Fibroblast of upper back skin (primary cell): ENCODE measurements at places on chromosomes 4 and X.
A peak's percentile ranks its signal among the peaks of the same experiment; 100 is the strongest.

DNA sequence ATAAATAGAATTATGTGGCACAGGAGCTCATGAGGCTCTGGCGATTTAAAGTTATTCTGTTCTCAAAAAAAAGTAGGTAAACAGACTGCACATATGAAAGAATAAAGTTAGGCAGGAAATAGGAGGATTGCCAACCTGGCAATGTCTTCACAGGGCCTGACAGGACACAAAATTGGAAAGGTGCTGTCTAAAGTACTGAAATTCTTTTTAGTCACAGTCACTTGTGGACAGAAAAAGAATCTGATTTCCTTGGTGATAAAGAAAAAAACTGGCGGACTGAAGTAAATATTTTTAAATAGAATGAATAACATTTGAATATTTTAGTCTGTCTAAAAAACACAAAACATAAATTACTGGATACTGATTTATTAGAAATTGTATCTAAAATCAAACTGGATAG, 124.4 kb downstream of the VEGFC start:
- no peak for DNase-seq

DNA sequence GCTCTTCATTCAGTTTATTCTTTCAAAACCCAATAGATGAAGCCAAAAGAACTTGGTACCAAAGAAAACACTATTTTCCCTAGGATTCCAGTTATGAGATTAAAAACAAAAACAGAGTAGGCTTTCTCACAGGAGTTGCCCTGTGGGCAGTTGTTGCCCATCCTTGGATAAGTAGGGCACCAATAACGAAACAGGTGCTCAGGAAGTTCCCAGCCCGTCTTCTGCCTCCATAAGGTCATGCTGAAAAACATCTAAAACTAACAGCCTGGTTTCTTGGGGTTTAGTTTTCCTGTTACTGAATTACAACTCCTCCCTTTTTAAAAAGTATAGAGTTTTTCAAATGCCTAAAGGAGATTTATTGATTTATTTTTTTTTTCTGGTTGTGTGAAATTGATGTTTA, 14.7 kb downstream of the TSPAN5 start:
- no peak for DNase-seq

GRCh38 chr4:81922313-81922712, 450.6 kb upstream of the RASGEF1B start:
- no peak for DNase-seq

- no peak for DNase-seq
Measured at GRCh38 chrX:134737721-134738369, 79.6 kb upstream of the PLAC1 start.

DNA sequence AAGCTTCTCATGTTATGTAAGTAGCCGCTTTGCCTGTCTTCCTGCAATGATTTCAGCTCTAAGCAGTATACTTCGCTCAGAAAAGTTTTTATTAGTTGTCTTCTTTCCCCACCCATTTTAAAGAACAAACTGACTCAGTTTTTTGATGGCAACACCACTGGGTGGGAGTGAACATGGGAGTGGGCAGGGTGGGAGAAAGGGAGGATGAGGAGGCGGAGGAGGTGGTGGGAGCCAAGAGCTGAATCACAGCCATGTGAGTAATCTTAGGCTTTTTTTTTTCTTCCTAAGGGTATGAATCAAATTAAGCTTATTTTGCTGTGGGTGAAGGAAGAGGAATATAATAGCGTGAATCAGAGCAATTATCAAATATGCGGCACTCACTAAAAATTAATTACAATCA, 574.3 kb upstream of the DIPK2B start:
- peak; percentile 76 for DNase-seq

DNA sequence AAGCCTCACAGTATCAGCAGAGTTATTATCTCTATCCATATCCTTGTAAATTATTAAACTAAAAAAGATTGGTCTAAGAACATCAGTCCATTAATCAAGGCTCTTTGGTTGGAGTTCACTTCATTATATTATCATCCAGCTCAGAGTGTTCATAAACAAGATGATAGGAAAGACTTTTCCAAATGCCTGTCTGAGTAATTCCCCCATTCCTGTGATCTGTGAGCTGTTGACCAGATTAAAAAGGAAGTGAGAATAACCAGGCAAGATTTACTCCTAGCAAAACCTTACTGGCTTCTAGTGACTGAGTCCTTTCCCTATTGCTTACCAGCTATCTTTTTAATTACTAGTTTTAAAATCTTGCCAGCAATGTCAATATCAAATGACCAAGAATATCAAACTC, 14.9 kb downstream of the PKD2 start:
- DNase-seq, result no peak

- DNase-seq, result no peak
Measured at GRCh38 chrX:20472620-20473258, 206.0 kb upstream of the RPS6KA3 start.

DNA sequence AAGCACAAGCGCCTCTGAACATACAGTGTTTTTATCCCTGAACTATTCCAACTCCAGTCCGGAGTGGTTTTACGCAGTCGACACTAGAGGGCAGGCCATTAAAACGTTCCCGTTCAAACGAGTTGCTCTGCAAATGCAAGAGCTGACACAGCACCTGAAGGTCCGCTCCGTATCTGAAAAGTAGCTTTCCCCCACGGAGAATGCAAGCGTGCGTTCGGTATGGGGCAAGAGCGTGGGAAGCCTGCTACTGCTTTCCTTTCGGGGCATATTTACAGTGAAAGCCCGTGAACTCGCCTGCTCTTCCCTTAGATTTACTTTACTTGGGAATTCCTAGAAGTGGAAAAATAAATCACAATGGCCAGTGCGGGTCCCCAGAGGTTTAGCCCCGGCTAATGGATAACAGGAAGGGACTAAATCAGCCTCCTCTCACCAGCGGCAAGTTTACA, 190.8 kb downstream of the TSPAN5 start:
- peak; percentile 92 for DNase-seq

DNA sequence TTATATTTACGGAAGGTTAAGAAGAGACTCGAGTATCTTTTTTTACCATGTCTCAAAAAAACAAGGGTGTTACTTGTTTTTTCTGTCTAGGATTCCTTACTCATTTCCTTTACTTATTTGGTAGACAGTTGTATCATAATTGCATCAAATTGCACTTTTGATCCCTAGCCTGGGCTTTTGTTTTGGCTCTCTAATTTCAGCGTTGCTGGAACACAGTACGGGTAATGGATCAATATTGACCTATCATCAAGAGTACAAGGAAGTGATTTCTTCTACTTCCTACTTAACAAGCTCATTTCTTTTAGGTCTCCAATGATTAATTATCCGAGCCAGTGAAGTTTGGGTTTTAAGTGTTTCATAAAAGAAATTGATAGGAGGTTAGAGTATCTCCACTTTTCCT, 16.8 kb downstream of the AIMP1 start:
- no peak for DNase-seq

DNA sequence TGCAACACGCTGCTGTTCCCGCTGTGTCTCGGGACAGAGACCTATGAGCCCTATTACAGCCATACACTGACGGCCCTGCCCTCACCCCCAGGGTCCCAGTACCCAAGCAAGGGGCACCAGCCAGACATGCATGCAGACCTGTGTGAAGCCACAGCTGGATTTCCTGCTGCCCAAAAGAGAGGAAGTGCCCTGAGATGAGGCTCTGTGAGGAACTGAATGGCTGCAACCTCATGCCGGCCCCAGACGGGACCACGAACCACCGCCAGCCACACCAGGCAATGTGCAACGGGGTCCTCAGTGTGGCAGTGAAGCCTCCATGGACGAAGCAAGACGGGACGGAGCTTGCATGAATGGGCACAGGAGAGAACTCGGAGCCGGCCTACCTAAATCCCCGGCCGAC, 21.1 kb downstream of the CTBP1 start:
- no peak for DNase-seq

- no peak for DNase-seq
Measured at GRCh38 chr4:149056615-149057014, 614.4 kb upstream of the NR3C2 start.

GRCh38 chr4:26432419-26432818, 57.9 kb downstream of the CCKAR start:
- no peak for DNase-seq

DNA sequence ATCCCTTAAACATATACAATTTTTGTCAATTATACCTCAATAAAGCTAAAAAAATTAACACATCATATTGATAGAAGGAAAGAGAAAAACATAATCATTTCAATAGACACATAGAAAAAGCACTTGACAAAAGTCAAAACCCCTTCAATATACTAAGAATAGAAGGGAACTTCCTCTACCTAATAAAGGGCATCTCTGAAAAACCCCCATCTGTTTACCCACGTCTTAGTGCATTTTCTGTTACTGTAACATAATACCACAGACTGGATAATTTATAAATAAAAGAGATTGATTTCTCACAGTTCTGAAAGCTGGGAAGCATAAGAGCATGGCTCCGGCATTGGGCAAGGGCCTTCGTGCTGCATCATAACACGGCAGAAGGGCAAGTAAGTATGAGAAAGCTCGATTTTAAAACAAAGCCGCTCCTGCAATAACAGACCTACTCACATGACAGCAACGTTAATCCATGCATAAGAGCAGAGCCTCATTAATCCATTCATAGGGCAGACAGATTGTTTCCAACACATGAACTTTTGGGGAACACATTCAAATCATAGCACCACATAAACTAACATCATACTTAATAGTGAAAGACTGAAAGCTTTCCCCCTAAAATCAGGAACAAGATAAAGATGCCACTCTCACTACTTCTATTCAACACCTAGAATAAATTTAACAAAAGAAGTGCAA, 15.7 kb downstream of the STEEP1 start:
- no peak for DNase-seq

DNA sequence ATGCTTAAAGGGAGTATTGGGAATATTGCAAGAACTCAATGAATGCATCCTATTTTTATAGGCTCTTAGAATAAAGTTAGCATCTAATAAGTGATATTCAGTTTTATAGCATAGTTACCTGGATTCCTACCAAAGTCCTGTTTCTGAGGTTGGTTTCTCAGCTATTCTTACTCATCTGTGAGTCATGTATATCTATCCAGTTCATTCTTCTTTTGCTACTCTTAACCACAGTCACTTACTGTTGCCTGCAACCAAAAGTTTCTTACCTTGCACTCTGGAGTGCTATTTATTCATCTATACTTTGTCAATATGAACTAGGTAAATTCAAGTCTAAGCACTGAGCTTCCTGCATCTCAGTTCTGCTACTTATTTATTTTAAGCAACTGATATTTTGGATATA, 322.5 kb downstream of the HS3ST1 start:
- DNase-seq, result peak; percentile 66

GRCh38 chrX:32576885-32577284, 634.5 kb downstream of the DMD start:
- no peak for DNase-seq

DNA sequence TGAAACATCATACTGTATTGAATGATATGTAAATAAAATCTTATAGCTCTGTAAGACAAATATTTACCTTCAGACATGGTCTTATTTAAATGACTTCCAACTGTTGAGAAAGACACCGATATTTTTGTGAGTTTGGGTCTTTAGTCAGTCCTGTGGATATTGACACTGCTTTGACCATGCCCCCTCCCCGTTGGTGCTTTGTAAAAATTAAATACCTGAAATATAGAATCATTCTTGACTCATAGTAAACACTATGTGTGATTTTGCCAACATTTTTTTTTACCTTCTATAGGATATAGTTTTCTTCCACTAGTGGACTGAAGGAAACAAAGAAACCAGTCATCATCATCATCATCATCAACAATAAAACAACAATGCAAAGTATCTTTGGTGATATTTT, 114.3 kb upstream of the HS3ST1 start:
- no peak for DNase-seq

DNA sequence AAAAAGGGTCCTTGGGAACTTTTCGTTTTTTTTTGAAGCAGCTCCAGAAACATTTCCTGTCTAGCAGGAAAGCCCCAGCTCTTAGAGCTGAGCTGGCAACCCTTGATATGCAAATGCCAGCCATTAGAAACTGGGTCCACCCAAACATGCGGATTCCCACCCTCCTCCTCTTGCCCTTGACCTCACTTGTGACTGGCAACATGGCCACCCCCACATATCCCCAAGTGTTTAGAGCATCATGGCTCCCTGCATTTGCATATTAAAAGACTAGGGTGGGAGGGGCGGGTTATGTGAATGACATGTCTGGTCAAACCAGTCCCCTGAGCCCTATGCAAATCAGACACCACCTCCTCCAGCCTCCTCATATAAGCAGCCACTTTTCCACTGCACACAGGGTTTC, 671.1 kb downstream of the FAT4 start:
- DNase-seq, result no peak

DNA sequence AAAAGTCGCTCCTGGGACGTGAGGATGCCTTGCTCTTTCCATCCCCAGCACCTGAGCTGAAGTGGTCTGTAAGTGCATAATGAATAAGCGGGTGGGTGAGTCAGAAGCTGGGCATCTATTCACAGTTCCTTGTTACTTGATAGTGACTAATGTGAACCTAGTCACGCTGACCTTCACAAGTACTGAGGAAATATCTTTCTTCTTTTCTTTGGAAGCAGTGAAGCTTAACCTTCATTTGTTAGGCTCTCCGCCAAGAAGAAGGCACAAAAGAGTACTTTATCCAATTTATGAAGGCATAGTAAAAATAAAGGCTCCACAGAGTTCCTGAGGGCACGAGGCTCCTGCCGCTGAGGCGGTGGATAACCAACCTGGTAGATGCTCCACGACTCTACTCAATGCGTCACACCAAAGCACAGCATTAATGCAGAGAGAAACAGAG, 475.7 kb upstream of the SLIT2 start:
- DNase-seq, result peak; percentile 75

- no peak for DNase-seq
Measured at GRCh38 chrX:20973038-20973437, 401.2 kb upstream of the CNKSR2 start.

- no peak for DNase-seq
Measured at GRCh38 chr4:152389359-152389758, 146.5 kb downstream of the FBXW7 start.

DNA sequence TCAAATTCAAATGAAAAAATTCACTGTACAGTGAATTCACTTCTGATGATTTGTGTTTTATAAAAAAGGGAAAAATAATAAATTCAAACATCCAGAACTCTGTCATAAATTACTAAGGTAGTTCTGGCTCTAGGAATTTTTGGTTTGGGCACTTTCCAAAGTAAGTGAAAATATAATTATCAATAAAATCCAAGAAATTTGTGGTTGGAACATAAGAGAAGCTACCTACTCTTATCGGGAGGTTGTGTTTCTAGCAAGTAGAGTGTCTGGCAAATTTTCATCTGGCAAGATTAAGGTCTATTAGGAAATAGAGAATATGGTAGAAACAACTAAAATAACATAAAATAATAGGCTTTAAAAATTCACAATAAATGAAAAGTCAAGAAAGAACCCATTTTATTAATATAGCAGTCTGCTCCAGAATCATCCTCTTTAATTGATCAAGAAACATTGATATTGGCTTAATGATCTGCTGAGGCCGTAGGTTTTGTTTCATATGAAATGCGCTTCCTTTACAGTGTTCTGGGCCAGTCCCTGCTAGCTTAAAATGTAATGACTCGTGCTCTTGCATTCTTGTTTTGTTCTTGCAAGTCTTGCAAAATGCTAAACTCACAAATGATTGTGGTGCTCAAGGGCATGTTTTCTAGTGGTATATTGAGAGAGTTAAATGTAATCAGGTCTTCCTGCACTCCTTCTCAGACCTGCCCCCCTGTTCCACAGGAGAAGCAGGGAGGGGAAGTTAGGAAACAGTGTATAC, 331.4 kb downstream of the RAPGEF2 start:
- DNase-seq, result peak; percentile 79
